ENCODE measurements at places on chromosomes 12 and 14.

DNA sequence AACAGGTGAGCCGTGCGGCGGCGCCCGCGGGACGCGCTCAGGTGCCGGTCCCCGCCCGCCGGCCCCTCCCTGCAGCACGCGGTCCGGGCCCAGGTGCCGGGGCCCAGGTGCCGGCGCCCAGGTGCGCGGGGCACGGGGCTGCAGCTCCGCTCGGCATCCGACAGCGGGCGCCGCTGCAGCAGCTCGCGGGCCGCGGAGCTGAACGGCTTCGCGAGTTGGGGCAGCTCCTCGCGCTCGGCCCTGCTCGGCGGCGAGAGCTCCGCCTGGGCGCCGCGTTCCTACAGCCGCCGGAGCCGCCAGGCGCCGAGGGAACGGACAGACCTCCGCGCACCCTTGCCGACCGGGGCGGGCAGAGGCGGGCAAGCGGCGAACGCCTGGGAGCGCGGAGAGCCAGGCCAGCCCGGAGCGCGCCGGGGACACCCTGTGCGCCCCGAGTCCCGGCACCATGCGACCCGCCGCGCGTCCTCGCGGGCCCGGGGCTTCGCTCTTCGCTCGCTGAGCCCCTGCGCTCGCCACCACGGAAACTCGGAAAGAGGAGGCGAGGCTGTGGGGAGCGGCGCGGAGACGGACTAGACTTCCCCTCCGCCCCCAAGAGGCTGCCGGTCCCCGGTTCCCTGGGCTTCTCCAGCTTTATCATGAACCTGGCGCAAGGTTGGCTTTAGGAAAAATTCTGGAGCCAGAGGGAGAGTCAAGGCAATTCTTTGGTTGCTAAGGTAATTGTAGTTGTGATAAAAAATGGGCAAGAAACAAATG is at the start of gene RGS6:
Gene RGS6, plus strand, starts transcription at position 201 of the 753 bp plus-strand sequence.
- DNase-seq: no peak

DNA sequence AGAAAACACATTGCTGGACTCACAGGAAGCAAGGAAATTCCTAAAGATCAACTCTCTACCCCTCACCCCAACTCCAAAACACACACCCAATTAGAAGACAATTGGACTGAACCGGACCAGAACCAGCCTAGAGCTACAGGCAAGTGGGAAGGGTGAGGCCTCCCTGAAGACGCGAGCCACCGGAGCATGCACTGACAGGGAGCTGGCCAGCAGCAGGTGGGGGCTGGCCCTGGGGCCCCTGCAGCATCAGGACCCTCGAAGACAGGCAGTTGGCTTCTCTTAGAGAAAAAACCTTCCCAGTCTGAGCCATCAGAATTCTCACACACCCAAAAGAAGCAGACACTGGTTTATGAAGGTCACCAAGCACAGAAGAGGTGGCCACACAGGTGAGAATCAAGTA is 209.5 kb upstream of the DIO3 start:
- no peak for DNase-seq

GRCh38 chr14:43894534-43894933 is 612.5 kb downstream of the FSCB start:
- no peak for DNase-seq

GRCh38 chr14:103241531-103241930 is 92.5 kb upstream of the EIF5 start:
- no peak for DNase-seq

DNA sequence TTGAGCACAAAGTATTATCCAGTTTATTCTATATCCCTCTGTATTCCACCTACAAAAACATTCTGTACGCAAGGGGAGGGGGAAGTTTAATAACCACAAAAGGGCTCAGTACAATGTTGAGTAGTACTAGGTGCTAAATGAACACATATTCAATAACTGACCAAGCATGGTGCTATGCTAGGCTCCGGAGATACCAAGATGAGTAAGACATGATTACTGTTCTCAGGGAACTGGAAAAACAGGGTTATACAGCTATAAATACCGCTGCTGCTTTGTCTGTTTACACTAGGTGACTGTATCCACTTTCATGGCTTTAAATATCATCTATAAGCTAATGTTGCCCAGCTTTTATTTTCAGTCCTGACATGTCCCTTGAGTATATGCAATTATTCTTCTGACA is 135.8 kb downstream of the INSM2 start:
- no peak for DNase-seq

GRCh38 chr14:70078329-70078728 is 110.4 kb downstream of the SLC8A3 start:
- no peak for DNase-seq

GRCh38 chr14:104221071-104221625 is 82.8 kb downstream of the KIF26A start:
- DNase-seq: no peak

GRCh38 chr12:24905431-24905830 is 43.5 kb downstream of the BCAT1 start:
- no peak for DNase-seq

- no peak for DNase-seq
These were observed 100.1 kb upstream of the PDE3A start for GRCh38 chr12:20268121-20268732.

GRCh38 chr12:108335349-108336119 is 3.6 kb downstream of the CMKLR1 start:
- no peak for DNase-seq

GRCh38 chr12:95146769-95147168 is 70.5 kb downstream of the FGD6 start:
- no peak for DNase-seq

DNA sequence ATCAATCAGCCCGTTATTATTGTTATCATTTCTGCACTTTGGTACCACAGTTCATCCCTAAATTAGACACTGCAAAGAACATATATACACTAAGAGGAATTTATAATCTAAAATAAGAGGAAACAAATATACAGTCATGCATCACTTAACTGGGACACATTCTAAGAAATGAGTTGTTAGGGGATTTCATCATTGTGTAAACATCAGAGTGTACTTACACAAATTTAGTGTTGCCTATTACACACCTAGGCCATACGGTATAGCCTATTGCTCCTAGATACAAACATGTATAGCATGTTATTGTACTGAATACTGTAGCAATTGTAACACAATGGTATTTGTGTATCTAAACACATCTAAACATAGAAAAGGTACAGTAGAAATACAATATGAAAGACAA is 190.5 kb downstream of the BMP4 start:
- DNase-seq: no peak

- DNase-seq: no peak
These were observed 51.0 kb downstream of the PPM1A start for GRCh38 chr14:60300019-60300418.

DNA sequence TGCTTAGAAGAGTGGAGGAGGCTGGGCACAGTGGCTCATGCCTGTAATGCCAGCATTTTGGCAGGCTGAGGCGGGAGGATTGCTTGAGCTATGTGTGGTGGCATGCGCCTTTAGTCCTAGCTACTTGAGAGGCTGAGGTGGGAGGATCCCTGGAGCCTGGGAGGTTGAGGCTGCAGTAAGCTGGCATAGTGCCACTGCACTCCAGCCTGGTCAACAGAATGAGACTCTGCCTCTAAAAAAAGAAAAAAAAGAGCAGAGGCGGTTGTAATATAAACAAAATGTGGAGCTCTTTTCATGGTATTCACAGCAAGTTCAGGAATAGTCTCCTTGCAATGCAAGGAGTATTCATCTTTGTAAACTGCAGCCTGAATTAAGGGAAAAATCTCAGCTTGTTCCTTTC is 27.2 kb downstream of the ARID2 start:
- DNase-seq: no peak

DNA sequence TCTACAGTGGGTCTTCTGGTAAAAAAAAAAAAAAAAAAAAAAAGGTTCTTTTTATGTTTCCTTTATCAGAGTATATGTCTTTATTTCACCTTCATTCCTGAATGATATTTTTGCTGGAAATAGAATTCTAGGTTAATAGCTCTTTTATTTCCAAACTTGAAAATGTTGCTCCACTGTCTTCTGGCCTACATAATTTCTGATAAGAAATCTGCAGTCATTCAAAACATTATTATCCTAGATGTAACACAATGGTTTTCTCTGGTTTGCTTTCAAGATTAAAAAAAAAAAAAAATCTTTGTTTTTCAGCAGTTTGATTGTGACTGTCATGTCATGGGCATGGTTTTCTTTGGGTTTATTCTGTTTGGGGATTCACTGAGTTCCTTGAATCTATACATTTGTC is 19.5 kb downstream of the DCP1B start:
- no peak for DNase-seq

- no peak for DNase-seq
These were observed 278.9 kb upstream of the SOX5 start for GRCh38 chr12:24228371-24228770.

- DNase-seq: no peak
These were observed 108.4 kb downstream of the ESRRB start for GRCh38 chr14:76484355-76484754.

DNA sequence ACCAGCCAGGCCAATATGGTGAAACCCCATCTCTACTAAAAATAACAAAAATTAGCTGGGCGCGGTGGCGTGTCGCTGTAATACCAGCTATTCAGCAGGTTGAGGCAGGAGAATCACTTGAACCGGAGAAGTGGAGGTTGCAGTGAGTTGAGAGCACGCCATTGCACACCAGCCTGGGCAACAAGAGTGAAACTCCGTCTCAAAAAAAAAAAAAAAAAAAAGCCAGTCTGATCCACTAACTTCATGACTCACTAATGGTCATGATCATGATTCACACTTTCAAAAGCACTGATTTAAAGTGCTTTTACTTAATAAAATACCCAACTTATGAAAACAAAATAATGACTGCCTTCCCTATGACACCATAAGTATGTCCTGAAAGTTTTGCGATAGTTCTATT is 38.4 kb upstream of the CPM start:
- DNase-seq: no peak

DNA sequence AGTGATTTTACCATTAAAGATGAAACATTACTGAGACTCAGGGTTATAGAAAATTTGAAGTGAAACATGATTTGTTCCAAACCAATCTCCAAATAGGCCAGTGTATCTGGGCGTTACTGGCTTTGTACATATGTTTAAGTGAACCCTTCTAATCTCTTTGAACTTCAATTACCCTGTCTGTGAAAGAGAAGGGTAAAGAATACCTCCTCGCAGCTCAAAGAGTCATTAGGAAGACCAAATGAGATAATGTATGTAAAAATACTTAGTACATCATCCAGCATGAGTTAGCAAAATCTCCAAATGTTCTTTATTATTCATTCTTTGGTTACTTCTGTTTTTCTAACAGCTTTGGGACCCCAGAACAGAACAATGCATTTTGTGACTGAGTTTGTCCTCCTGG is at the start of gene OR11H6:
Gene OR11H6, plus strand, starts transcription at position 301 of the 400 bp plus-strand sequence. Its CDS starts 0 bp downstream, at position 301.
- no peak for DNase-seq

- no peak for DNase-seq
These were observed 68.5 kb downstream of the AEBP2 start for GRCh38 chr12:19507823-19508222.

GRCh38 chr12:54596526-54596946 is 8.1 kb upstream of the PPP1R1A start:
- no peak for DNase-seq

GRCh38 chr12:16118586-16118985 is 158.9 kb downstream of the SLC15A5 start:
- DNase-seq: no peak

DNA sequence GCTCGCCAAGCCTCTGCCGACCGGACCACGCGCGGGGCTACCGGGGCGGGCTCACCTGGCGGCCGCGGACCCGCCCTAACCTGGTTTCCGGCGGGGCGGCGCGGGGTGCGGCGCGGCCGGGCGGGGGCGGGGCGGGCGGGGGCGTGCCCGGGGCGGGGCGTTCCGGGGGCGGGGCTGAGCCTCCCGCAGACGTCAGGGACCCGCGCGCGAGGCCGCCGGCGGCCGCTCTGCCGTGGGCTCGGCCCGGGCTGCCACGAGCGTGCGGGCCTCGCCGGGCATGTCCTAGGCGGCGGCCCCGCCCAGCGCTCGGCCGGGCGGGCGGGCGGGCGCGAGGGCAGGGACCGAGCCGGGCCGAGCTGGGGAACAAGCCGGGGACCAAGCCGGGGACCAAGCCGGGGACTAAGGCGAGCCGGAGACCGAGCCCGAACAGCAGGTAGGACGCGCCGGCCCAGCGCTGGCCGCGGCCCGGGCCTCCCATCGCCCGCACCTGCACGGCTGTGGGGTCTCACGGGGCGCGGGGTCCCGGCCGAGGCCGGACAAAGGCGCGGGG is at the start of gene CEP170B:
Gene CEP170B, plus strand, starts transcription at position 188 of the 550 bp plus-strand sequence. CDS start 3,183 bp downstream, outside the sequence.
- DNase-seq: no peak

DNA sequence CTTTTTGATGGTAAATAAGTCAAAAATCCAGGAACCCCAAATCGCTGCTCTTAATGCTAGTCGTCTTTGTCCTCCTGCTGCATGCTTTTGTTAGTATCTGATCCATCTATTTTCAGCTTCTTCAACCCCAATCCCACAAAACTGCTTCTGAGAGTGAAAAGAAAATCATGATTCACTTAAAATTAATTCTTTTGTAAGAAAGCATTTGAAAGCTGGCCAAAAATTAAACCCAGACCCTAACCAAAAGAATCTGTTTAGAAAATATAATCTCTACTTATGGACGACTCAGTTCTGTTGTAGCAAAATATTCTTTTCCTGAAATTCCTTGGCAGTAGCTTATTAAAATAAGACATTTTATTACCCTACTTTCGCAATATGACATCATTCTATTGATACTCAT is 443.6 kb upstream of the SYT1 start:
- no peak for DNase-seq

DNA sequence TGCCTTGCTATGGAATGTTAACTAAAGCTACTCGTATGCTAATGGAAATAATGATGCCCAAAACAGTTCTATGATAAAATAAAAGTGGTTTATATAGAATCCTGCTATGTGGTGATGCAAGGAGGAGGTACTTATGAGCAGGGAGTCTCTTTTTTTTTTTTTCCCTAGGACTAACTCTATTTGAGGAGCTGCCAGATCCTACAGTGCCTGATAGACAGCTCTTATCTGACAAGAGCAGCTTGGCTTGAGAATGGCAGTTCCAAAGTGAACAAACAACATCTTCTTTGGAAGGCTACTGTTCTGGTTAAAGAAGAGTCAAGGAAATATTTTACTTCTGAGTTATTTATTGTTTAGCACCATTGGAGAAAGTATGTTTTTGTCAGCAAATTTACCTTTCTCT is 10.2 kb upstream of the ACSM4 start:
- no peak for DNase-seq

DNA sequence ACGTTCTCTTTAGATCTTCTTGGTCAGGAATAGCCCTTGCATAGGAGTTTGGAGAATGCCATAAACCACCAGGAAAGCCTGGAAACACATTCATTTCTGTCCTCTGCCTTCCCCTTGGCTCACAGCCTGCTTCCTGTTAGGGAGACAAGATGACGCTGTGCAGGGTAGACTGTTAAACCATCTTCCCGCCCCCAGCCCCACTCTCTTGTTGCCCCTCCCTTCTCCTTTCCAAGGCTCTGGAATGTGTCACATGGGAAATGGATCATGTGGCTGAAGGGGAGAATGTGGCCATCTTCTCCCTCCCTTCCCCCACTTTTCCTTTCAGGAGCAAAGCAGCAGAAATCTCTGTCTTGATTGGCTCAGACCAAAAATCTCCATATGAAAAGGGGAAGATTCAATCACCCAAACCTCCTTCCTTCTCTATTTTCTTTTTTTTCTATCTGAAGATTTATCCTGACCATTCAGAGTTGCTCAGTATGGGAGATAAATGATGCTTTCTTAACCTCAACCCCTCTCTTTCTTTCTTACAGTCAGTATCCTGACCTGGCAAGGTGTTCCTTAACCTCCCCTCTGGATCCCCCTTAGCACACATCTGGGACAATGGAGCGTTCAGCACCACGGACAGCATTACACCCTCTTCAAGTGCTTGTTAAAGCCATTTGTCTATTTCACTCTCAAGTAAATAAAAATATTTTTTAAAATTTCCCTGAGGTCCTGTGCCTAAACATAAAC is 11.4 kb downstream of the GPR19 start:
- peak; percentile 89 for DNase-seq

GRCh38 chr12:130762319-130762675 is 46.2 kb upstream of the RIMBP2 start:
- DNase-seq: no peak

- no peak for DNase-seq
These were observed 3.8 kb downstream of the ETV6 start for GRCh38 chr12:11653215-11653753.

Measured in NCI-H187 treated with DMSO at 0.1 percent for 48 hours (cell line).